Right cardiac atrium (tissue), 5 donors: ENCODE measurements at places on chromosomes 5 and 9. TPM values are rescaled to one million over a fixed set of nuclear protein-coding genes. Genes with fewer than 3 reads are reported as not detected.

Gene FGF18
- polyA plus RNA-seq, result 1.2 TPM

Gene DBH
- polyA plus RNA-seq, result 0.05 TPM

Gene FAM169A
- 1.9 TPM for polyA plus RNA-seq

Gene CKMT2
- polyA plus RNA-seq, result 1,778 TPM

Gene INSYN2B
- polyA plus RNA-seq, result 0.20 TPM

Gene SPATA31D3
- not detected for polyA plus RNA-seq

Gene ENHO
- 3.2 TPM for polyA plus RNA-seq

Gene WDR41
- polyA plus RNA-seq, result 14.6 TPM

Gene SLCO6A1
- not detected for polyA plus RNA-seq

Gene SLC24A2
- polyA plus RNA-seq, result not detected

Gene NTRK2
- 9.6 TPM for polyA plus RNA-seq

Gene TOMM5
- polyA plus RNA-seq, result 111 TPM

Gene ZNF366
- polyA plus RNA-seq, result 2.5 TPM

Gene RABEPK
- 12.0 TPM for polyA plus RNA-seq

- no peak for DNase-seq
Measured at GRCh38 chr9:130633336-130634190, 30.8 kb upstream of the PRDM12 start.

DNA sequence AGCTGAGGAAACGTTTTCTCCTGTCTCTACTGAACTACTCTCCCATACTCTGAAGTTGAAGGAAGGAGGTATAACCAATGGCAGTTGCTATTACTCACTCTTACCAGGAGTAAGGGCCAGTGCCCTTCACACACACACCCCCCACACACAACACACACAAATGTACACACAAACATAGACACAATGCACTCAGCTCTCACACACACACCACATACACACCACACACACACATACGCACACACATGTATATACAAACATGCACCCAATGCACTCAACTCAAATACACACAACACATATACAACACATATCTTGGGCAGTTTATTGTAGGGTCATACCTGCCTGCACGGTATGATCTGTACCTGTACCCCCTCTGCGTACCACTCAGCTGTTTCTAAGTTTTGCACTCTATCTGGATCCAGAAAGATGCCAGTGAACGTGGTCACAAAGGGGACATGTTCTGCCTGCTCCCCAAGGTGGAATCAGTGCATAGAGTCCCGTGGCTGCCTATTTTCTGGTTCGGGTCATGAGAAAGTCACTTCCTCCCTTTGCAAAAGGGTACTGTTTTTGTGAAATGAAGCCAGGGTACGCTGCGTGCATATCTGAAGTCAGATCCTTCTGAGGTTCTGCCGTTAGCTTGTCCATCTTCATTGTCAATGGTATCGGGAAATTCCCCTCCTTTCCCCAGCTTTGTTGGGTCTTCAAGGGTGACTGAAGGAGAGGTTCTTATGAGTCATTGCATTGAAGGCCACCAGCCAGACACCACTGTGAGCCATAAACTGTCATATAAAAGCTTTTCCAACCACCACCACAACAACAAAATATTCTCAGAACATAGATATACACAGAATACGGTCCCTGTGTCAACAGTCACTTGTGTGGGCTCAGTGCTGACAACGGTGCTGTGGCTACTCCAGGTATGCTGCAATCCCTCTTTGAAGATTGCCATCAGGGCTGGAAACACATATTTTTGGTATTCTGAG lies 131.9 kb downstream of the UGCG start:
- DNase-seq, result no peak

GRCh38 chr9:107711542-107711941 lies 222.0 kb upstream of the KLF4 start:
- DNase-seq, result no peak

DNA sequence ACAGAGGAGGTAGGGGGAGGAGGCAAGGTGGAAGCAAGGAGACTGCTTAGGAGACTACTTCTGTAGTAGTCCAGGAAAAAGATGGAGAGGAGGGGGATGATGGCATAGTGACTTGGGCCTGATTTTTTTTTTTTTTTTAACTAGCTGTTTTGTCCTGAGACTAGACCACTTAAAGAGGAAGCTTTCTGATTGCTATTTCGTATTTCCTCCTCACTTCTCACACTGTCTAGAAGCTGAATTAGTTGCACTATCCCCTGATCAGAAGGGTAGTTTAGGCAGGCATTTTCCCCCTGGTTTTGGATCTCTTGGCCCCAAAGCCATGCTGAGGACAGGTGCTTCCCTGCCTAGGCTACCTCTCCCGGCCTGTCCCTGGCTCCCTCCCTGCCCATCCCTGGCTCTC lies 14.9 kb downstream of the LARP1 start:
- no peak for DNase-seq

DNA sequence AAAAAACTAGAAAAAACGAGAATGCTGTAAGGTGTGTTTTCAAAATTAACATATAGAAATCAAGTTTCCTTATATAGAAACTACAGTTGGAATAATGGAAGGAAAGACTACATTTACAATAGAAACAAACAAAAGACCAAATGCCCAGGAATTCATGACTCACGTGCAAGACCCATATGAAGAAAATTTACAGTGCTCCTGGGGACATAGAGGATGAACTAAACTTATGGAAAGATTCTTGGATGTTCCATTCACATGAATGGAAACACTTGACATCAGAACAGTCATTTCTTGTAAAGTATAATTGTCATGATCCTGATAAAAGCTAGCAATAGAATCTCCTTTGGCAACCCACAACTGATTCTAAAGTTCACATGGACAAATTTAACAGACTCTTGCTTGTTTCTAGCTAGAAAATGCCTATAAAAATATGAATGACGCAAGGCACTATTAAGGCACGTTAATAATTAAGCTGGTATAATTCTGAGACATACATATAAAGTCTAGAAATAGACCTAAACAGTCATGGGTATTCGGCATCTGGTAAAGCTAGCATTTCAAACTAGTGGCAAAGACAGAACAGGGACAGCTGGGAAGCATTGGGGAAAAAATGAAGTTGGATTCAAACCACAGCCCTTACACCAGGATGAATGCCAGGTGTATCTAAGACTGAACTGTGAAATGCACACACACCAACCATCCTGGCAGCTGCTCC lies 5.1 kb upstream of the ZFP62 start:
- no peak for DNase-seq

- DNase-seq, result no peak
Measured at GRCh38 chr9:14159440-14160216, 154.3 kb downstream of the NFIB start.

DNA sequence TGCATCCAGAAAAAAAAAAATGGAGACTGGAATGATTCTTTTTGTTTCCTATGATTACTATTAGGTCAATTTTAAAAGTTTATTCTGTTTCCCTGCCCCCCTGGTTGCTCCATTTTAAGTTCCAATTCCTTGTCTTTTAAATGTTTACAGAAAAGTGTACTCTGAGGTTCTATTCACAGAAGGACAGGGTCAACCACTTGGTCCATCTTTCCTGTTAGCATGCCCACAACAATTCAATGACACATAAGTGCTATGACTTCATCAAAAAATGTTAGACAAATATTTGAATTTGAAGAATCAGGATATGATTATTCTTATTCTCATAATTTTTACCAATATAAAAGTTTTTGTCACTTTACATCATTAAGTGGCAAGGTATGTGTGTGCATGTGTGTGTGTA lies 123.7 kb downstream of the PDE4D start:
- no peak for DNase-seq

DNA sequence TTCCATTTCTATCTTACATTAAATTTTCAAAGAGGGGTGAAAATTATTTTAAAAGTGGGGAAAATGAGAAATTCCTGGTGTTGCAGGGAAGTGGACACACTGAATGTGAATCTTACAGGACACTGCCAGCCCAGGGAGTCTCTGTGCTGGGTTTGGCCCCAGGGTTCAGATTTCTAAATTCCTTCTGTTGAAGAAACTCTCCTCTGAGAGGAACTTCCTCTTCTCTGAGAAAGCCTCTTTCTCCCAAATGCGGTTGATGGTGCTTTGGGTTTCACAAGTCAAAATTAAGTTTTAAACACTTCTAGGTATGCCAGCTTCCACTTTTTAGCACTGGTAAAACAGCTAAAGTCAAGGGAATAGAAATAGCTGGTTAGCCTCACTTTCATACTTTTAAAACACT lies 317.9 kb upstream of the ITGA1 start:
- no peak for DNase-seq

DNA sequence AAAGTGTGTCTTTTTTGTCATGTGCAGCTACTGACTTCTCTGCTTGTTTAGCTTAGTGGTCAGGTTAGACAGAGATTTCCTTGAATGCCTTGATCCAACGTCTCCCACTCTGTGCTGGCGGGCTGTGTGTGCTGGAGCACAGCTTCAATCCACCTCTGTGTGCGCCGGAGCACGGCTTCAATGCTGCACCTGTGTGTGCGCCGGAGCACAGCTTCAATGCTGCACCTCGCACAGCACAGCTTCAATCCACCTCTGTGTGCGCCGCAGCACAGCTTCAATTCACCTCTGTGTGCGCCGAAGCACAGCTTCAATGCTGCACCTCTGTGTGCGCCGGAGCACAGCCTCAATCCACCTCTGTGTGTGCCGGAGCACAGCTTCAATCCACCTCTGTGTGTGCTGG lies 69.0 kb upstream of the PHYKPL start:
- no peak for DNase-seq

- no peak for DNase-seq
Measured at GRCh38 chr5:110918683-110919082, 152.8 kb upstream of the TSLP start.

GRCh38 chr5:54821445-54822323 lies 163.7 kb downstream of the ESM1 start:
- DNase-seq, result no peak

- peak; percentile 85 for DNase-seq
Measured at GRCh38 chr9:131436376-131436775, 42.5 kb downstream of the PRRC2B start.

DNA sequence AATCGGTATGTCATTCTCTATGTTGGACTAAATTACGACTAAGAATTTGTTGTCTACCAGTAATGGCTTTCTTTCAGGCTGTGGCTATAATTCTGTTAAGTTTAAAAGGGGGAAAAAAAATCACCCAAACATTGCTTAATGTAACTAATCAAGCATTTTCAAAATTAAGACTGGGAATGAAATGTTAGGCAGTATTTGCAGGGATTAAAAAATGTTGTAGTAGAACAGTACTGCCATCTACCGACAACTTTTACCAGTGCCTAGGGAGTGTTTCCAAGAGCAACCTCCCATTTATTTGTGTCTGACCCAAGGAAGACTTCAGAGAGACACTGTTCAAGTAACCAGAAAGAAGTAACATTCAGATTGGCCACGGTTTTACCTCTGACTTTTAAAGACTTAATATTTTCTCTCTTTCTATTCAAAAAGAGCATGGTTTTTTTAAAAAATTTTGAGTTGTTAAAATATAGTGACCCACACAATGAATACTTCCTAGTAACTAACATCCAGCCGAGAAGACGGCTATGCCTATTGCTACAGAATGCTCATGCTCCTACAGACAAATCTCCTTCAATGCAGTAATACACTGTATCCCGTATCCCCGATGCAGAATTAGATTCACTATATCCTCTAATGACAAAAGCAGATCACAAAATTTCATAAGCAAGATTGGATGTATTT lies 92.4 kb downstream of the ARL15 start:
- DNase-seq, result no peak

GRCh38 chr9:20315677-20316076 lies 306.6 kb downstream of the MLLT3 start:
- DNase-seq, result no peak

- DNase-seq, result no peak
Measured at GRCh38 chr9:5089737-5090136, 95.7 kb downstream of the INSL6 start.

DNA sequence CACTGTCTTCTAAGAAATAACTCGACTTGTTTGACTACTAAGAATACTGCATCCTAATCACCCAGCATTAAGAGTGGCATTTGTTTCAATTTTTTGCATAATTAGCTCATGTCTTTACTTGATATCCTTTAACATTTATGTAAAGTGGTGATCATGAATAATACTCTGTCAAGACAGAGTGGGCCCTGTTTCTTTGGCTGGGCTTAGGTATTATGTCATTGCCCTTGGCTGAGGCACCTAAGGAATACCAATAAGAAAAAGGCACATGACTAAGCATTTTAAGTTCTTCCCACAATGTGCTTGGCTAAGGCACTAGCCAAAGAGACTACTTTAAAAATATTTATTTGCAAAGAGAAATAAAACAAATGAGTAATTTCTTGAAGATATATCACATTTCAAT lies 308.1 kb downstream of the CTNND2 start:
- DNase-seq, result no peak

GRCh38 chr5:78830528-78831046 lies 154.5 kb downstream of the ARSB start:
- DNase-seq, result no peak

GRCh38 chr5:139712412-139712811 lies 64.3 kb downstream of the CXXC5 start:
- no peak for DNase-seq

DNA sequence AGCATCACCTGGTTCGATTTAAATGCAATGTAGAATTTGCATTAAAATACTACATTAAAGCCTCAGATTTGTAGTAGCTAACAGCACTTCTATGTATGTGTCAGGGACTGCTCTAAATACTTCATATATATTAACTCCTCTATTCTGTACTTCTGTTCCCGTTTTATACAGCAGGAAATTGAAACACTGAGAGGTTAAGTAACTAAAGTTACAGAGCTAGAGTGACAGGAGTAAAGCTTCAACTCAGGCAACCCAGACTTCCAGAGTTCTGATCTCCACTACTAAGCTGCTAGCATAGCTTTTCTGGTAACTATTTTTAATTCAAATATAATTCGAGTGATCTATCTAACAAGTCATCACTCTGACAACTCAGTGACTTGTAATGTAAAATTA lies 619 bp upstream of the APC start:
- DNase-seq, result no peak

DNA sequence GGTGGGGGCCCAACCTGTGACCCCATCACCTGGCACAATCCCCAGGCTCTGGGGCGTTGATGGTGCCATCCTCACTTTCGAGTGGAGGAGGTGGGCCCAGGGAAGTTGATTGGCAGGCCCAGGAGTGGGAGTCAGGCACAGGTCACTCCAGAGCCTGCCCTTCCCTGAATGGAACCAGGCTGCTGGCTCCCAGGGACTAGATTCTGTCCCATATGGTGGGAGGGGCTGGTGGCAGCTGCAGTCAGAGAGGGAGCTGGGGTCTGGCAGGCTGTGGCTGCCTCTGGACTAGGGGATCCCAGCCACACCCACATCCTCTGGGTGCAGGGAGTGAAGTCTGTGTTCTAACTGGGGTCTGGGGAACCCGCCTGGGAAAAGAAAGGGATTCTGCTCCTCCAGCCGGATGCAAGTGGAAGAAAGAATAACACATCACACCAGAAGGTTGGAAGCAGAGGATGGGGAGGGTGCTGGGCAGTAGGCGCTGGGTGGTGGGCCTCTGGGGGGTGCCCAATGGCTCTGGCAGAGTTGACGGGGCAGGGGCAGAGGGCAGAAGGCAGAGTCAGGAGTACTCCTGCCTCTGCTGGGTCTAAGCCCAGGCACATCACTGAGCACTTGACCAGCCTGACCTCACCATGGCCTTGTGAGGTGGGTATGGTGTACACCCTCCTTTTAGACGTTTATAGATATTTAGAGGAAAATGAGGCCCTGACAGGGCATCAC lies 25.8 kb downstream of the CEL start:
- no peak for DNase-seq
